ENCODE measurements at places on chromosomes 3 and 15.

DNA sequence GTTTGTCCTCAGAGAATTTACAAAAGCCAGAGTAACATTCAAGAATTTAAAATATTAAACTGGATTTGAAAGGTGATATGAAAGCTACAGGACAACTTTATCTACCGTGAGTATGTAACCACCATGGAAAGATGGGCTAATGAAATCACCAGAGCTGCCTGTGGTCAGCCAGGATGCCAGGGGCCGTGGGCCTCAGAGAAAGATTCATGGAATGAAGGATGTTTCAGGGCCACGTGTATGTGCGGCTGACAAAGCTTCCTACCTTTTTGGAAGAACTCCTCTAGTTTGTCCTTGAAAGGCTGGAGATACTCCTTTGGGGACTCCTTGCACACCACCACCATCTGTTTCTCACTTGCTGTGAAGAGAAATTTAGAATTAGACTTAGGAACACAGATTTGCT is 138.9 kb downstream of the GREM1 start:
- no peak for DNase-seq

DNA sequence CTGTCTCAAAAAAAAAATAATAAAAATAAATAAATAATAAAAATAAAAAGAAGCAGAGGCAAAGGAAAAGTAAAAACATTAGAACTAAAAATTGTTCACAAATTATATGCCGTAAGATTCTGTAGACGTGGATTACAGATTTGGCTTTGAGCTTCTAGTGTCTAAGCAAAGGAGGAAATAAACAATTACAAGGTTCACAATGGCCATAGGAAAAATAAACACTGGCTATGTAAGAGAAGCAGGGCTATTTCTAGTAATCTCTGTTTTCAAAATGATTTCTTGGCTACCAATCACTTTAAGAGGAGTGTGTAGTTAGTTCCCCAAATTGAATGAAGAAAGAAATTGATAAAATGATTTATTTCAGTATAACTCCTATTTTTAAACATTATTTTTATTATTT is 54.5 kb downstream of the TMEM41A start:
- DNase-seq, result no peak

DNA sequence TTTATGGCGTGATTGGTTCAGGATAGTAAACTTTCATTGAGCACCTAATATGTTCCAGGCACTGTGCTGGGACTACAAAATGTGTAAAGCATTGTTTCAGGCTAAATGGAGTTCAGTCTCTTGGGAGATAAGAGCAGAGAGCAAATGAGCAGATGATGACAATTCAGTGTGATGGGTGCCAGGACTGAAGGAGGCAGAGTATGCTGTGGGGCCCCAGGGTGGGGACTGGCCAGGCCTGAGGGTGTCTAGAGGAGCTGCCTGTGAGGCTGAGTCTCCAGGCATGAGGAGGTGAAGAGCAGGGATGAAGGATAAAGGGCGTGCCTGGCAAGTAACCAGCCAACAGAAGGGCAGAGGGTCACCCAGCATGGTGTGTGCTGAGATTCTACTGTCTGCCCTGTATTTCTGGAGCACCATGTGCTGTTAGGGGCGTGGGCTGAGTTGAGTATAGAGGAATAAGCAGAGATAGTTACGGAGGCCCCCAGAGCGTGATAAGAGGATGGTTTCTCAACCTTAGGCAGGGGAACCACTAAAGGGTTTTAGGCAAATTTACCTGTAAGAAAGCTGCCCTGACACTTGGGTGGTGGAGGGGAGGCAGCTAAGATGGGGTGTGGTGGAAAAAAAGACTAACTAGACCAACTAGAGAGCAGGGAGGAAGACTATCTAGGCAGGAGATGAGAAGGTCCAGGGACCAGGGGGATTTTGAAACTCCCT is 38.5 kb downstream of the EPHB1 start:
- DNase-seq, result no peak

DNA sequence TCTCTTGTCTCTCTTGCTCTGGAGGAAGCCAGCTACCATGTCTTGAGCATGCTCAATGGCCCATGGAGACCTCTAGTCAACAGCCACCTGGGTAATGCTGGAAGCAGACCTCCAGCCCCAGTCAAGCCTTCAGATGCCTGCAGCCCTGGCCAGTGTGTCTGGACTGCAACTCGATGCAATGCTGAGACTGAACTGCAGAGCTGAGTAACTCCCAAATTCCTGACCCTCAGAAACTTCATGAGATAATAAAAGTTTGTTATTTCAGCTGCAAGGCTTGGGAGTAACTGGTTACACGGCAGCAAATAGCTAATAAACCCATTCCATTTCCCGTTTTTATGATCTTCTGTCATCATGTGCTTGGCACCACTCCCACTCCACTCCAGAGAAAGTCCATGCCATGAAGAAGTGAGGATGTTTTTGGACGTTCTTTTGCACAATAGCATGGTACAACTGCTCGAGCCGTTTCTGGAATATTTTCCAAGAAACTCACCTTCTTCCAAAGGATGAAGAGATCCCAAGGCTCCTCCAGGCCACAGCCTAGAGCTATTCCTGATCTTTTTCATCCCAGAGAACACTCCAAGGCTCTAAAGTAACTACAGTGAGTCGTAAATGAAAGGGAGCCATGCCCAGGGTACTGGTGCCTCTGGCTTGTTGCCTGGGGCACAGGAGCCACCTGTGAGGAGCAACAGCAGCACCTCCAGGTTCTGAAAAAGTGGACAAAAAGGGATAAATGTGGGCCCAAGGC is 72.0 kb upstream of the KLF13 start:
- no peak for DNase-seq

GRCh38 chr3:135922903-135923250 is 42.7 kb upstream of the PPP2R3A start:
- no peak for DNase-seq

DNA sequence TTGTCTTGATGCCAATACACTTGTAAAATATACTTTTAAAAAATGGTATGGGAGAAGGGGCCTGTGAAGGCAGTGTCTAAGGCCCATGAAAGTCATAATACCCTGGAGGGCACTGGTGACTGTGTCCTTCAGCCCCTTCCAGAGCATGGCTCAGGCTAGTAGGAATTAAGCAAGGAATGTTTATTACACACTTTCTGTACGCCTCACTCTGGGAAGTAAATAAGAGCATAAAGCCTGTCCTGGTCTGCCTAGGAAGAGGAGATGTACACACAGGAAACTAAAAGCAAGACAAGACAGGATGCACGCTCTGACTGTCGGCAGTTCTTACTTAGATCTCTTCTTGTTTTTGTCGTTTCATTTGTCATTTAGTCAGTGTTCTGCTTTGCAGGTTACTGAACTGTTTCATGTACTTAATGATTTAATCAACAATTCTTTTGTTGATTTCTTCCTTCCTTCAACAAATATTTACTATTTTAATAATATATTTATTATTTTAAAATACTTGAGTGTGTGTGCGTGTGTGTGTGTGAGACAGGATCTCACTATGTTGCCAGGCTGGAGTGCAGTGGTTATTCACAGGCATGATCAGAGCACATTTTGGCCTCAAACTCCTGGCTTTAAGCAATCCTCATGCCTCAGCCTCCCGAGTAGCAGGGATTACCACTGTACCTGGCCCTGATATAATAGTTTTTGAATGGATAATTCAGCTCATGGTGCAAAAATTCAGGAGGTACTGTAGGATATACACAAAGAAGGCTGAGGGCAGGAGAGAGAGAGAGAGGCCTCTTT is 9.0 kb upstream of the SMAD6 start:
- no peak for DNase-seq

Measured in GM12892 (cell line).